ENCODE measurements at places on chromosomes 11 and 22. TPM values are rescaled to one million over a fixed set of nuclear protein-coding genes. Genes with fewer than 3 reads are reported as not detected.

Gene LDHAL6A
- 0.54 TPM for total RNA-seq

Gene BTG4
- total RNA-seq, result not detected

Gene APLNR
- total RNA-seq, result under 0.01 TPM

Gene LIN7C
- total RNA-seq, result 8.9 TPM

Gene POU2AF3
- not detected for total RNA-seq

Gene DKK3
- not detected for total RNA-seq

Gene MUC6
- under 0.01 TPM for total RNA-seq

Gene MAJIN
- not detected for total RNA-seq

Gene PIWIL4
- 3.5 TPM for total RNA-seq

Gene MCAT
- 25.0 TPM for total RNA-seq

Gene PRDM11
- total RNA-seq, result 18.0 TPM

Gene POTEH
- total RNA-seq, result not detected

Gene PDGFD
- total RNA-seq, result 8.3 TPM

Gene PPP6R3
- total RNA-seq, result 113 TPM

Gene FAM111B
- 0.81 TPM for total RNA-seq

Gene EXPH5
- total RNA-seq, result 1.6 TPM

Gene CNIH2
- 2.7 TPM for total RNA-seq

Gene XKR3
- 0.54 TPM for total RNA-seq

Gene APOL4
- 5.1 TPM for total RNA-seq

Gene GNAZ
- total RNA-seq, result 1.1 TPM

Gene C11orf87
- total RNA-seq, result under 0.01 TPM

Gene APOBEC3A
- 1.9 TPM for total RNA-seq

Data from hematopoietic multipotent progenitor cell (in vitro differentiated cells).